Activated CD4-positive, alpha-beta T cell treated with anti-CD3 and anti-CD28 coated beads, Interleukin-2, Interleukin-6, amounts not matched to agents 100 ng/mL and 50 ng/mL, durations not matched to agents 16 hours and 8 hours (primary cell): ENCODE measurements at places on chromosomes 11 and 22.

GRCh38 chr22:35966314-35967045 is 62.1 kb downstream of the RBFOX2 start:
- DNase-seq, result no peak

GRCh38 chr11:73746701-73747100 is 14.2 kb downstream of the RAB6A start:
- no peak for DNase-seq

GRCh38 chr11:74819400-74819799 is 70.8 kb downstream of the RNF169 start:
- no peak for DNase-seq

DNA sequence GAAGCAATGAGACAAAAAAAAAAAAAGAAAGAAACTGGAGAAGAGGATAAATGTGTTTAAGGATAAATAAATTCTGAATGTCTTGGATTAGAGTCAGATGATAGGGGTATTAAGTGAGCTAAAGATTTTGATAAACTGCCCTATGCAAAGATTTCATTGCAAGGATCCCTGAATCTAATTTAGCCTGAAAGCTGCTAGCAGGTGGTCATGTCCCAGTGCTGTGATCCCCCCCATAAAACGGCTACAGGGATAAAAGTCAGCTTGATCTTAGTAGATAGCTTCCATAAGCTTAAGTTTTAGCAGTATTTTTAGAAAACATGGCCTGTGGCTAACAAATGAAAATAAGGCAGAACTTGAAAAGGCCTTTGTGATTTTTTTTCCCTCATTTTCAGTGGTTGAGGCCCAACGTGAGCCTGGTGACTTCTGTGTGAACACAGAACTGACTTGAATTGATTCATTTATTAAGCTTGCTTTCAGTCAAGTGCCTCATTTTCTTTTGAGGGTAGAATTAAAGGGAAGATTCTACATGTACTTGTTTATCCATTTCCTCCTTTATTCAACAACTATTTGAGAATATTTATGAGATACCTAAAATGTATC is 44.5 kb downstream of the CD44 start:
- no peak for DNase-seq

GRCh38 chr11:84437071-84437980 is 1151.2 kb upstream of the CCDC90B start:
- no peak for DNase-seq

DNA sequence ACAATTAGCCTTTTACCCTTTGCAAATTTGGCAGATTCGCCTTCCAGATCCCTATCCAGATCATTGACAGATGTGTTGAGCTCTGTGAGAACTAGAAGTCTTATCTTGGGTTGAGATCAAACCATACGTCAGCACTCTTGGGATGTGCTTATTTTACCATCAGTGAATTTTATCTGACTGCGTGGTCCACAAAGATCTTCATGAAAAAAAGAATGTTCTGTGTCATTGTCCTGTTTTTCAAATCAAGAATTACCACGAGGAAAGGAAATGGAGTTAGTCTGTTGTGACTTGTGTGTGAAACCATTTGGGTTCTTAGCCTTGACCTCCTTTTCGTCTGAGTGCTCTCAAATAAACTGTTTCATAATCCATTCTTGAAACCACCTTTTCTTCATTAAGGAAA is 86.2 kb upstream of the SORL1-AS1 start:
- peak; percentile 12 for DNase-seq

- DNase-seq, result no peak
These were observed 3.2 kb upstream of the BIRC2 start for GRCh38 chr11:102343809-102344208.

DNA sequence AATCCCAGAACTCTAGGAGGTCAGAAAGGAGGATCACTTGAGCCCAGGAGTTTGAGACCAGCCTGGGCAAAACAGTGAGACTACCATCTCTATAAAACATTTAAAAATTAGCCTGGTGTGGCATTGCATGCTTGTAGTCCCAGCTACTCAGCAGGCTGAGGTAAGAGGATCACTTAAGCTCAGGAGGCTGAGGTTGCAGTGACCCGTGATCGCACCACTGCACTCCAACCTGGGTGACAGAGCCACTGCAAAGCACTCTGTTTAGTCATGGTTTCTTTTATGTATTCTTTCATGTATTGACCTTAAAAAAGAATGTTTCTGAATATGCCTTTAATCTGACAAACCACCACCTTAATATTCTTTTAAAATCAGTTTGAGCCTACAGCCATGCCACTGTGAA is 52.2 kb downstream of the BIRC2 start:
- no peak for DNase-seq

DNA sequence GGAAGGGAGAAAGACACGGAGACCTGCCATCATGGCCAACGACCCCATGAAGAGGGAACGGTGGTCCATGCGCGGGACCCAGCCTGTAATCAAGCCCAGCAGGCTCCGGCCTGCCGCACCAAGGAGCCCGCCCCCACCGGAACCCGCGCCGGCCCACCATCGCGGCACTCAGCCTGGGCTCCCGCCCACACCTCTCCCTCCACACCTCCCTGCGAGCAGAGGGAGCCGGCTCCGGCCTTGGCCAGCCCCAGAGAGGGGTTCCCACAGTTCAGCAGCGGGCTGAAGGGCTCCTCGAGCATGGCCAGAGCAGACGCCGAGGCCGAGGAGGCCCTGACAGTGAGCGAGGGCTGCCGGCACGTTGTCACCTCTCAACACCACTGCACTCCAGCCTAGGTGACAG is 1302.8 kb upstream of the CNTN5 start:
- DNase-seq, result no peak

- no peak for DNase-seq
These were observed 59.1 kb upstream of the ARFGAP3 start for GRCh38 chr22:42915980-42916765.

DNA sequence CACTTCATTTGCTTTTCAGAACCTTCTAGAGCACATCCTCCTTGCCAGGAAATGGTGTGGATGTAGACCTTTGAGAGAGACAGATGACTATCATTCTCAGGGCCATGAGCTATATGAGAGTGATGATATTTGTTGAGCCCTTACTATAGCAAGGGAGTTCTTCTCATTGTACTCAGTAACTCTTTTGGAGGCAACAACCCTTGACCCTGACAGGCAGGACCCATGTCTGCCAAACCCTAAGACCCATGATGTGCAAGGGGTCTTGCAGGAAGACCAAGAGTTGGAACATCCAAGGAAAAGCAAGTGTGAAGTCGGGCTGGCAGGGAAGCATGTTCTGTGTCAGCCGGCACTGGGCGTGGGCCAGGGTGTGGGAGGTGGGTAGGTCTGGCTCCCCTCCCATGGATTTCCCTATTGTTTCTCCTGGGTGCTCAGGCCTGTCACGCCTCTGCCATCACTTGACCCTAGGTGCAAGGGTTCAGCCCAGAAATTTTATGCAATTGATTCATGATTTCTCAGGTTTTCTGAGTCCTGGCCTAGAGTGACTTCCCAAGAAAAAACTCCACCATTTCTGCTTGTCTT is 1.2 kb downstream of the FOLR3 start:
- DNase-seq, result no peak

- DNase-seq, result no peak
These were observed 43.2 kb downstream of the MACROD1 start for GRCh38 chr11:64122411-64123410.

GRCh38 chr11:8693555-8693954 is 11.0 kb downstream of the RPL27A start:
- DNase-seq, result no peak

GRCh38 chr22:36643033-36643432 is 60.5 kb downstream of the CACNG2 start:
- no peak for DNase-seq

GRCh38 chr11:119266517-119267255 is 50.2 kb downstream of the MCAM start:
- DNase-seq, result peak; percentile 21

DNA sequence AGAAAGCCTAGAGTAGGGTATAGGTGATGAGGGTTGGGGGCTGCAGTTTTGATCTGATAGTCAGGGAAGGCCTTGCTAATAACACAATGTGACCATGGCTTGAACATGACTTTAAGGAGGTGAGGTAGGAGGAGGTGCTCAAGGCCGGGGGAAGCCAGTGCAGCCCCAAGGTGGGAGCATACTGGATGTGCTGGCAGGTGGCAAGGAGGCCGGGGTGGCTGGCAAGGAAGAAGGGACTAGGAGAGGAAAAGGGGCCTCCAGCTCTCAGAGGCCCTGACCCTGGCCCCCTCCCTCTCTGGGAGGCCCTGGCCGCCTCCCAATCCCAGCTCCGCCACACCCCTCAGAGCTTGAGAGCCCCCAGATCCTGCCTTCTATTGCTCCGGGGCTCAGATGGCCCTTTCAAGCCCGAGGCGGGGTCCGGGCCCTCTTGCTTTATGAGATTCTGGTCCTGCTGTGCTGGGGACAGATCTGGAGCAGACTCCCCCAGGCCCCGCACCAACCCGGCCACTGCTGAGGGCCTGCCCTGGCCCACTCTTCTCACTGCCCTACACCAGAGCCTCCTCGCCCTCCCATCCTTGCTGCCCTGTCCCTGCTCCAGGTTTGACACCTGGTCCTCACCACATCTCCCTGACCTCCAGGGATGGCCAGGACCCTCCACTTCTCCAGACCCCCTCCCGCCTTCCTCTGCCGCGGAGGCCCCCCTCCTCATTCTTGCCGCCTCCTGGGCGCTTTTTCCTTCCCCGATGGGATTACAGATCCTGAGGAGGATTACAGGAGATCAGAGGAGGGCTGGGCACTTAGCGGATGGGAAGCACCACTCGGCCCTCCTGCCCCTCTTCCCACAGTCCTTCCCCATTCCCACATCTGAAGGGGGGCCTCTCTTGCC is 1.8 kb downstream of the PITPNM1 start:
- no peak for DNase-seq

DNA sequence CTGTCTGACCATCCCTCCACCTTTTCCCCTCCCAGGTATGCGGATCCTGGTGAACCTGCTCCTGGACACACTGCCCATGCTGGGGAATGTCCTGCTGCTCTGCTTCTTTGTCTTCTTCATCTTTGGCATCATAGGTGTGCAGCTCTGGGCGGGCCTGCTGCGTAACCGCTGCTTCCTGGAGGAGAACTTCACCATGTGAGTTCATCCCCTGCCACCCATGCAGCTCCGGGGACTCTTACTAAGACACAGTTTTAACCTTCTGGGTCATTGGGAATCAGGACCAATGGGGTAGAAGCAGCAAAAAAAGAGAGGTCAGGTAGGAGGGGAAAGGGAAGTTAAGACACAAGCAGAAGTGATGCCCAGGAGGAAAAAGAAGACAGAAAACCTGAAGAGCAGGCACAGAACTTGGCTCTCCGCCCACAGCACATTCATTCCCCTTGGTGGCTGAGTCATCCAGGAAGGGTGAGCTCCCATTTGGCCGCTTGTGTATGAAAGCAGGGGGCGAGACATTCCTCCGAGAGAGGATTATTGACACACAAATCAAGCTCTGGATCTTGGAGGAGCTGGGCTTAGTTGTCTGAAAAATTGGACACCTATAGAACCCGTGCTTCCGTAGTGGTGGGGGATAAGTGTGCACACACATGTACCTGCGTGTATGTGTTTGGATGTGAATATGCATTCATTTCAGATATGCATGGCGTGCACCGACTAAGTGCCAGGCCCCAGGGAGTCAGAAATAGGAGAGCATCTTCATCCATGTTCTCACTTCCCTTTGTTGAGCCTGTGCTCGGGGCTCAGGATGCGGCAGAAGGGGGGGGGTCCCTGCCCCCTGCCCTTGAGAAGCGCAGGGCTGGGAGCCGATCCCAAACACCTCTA is 64.2 kb downstream of the CACNA1I start:
- DNase-seq, result peak; percentile 56

DNA sequence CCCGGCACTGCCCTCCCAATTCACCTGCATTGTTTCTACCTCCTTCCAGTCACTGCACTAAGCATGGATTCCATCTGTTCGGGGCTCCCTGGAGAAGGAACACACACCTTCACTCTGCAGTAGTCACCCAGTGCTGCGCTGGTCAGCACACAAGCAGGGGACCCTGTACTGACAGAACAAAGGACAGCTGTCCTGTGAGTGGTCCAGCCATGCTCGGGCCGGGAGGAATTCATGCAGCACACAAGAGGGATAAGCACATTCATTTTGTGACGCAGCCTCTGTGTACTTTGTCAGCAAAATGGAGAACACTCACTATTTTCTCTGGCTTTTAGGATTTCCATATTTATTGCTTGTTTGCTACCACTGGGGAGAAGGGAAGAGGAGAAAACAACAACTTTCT is 167.3 kb downstream of the NTM start:
- DNase-seq, result no peak

DNA sequence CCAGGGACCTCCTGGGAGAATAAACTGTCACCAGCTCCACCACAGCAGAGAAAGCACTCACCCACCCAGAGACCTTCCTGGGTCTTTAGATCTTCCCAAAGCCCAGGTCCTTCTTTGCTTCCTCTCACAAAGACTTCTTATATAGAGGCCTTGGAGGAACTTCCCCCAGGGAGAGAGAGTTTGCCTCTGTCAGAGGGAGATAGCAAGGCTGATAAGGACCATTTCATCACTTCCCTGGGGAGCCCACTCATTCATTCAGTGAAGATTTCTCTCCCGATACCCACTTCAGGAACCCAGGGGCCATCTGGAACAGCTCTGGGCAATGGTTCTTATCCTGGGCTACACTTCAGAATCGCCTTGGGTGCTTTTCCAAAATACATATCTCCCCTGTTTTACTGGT is at the start of gene PRG2:
Gene PRG2, minus strand, starts transcription at position 116 of the 400 bp plus-strand sequence. CDS start 706 bp downstream, outside the sequence.
- no peak for DNase-seq

GRCh38 chr22:41989246-41989645 is 9.3 kb upstream of the WBP2NL start:
- no peak for DNase-seq

DNA sequence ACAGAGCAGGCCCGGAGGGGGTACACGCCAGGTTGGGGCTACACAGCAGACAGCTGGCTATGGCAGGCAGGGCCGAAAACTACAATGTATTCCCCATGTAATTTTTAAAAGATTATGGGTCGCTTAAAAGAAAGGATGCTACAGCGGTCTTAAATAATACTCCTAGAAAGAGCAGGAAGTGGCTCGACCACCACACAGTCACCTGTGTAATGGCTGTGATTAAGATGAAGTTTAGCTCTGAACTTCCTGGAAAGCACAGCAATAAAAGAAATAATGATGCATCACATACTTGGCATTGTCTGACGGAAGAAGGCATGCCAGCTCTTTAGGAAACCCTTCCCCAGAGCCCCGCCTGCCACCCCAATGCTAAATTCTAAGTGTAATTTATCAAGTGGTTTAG is 32.6 kb downstream of the WNT11 start:
- no peak for DNase-seq

- DNase-seq, result no peak
These were observed 79.2 kb upstream of the CEP126 start for GRCh38 chr11:101835506-101836063.

- peak; percentile 43 for DNase-seq
These were observed 1.2 kb downstream of the TRABD start for GRCh38 chr22:50186761-50187523.

GRCh38 chr11:92240916-92241315 is 16.3 kb downstream of the FAT3 start:
- no peak for DNase-seq

DNA sequence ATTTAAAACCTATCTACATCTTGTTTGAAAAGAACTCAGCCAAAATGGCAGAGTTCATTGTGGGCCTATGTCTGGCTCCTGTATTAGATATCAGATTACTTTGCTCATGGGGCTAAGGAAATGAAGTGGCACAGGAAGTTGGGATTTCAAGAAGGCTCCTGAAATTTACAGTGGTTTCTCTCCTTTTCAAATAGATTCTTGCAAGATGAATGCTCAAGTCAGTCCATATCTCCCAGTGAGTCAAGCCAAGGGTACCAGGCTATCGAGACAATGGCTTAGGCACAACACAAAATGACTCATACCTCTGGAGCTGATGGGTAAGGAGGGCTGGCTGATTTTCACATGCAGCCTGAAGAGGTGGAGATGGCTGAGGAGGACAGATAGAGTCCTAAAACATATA is 24.1 kb upstream of the APOA1 start:
- peak; percentile 28 for DNase-seq
